ENCODE measurements at places on chromosomes 5 and 9.

DNA sequence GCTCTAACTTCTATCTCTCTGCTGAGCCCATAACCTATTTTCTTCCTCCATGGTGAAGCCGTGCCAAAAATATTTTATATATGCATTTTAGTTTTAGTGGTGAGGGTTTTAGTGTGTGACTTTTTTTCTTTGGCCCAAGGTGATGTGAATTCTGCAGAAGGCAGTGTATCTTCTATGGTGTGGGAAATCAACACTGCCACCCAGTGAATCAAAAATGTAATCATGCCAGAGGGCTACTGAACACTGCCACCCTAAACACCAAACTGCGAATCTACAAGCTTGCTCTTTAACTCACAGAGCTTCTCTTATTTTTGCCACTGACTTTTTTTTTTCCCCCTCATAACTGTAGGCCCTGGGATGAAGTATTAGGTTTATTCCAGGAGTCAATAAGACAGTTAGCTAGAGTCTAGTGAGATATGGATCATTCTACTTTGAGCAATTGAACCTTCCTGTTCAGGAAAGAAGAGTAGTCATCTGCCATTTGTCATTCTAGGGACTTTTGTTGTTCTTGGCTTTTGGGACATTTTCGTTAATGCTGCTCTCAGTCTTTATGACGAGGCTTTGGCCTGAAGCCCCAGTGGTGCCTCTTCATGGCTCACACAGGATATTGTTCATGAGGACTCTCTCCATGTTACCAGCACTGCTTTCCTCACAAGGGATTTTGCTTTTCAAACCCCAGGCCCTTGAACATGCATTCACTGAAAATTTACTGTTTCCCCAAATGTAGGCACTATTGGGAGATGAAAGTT is 53.1 kb downstream of the C7 start:
- no peak for DNase-seq

DNA sequence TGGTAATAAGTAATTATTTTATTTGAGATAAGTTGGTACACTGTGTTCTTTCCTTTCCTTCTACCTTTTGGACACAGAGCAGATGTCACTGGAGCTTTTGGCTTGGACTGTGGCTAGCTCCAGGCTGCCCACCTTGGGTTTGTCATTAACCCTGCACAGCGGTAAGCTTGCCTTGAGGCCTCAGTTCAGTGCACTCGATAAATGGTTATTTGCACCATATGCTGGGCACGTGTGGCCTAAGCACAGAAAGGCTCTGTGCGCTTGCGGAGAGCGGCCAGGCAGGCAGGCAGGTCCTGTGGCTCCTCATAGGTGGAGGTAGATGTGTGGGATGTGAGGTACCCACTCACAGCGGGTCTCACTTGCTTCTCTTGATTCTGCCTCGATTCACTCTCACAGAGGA is 30.0 kb upstream of the TENT4A start:
- no peak for DNase-seq

GRCh38 chr5:167442922-167443321 is 848.5 kb upstream of the WWC1 start:
- DNase-seq = no peak

DNA sequence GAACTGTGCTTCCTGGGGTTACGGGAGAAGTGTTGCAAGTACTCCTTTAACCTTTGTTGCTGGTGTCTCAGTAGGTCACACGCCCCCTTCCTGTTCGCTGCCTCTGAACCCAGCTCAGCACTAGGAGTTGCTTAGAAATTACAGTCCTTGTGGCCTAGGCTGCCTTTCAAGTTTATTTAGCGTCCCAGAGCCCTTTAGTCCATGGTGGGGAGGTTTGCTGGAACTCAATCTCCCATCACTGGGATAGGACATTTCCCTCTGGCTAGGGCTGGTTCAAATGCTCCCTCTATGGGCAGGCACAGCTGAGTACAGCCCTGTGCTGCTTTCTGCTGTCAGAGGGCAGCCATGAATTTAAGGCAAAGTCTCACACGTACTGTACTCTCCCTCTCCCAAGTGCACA is 4.7 kb downstream of the IFNA8 start:
- no peak for DNase-seq

DNA sequence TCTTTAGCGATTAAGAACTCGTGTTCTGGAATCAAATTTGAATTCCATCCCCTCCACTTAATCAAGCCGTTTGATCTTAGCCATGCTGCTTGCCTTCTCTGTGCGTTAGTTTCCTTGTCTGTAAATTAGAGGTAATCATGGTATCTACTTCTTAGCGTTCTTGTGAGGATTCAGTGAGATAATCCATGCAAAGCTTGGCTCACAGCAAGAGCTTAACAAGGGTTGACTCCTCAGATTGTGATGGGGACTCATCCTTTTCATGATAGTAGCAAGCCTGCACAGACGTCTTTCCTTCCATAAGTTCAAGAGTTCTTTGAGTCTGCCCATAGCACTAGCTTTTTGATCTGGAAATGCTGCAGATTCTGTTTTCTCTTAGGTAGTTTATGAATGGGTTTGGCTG is 72.8 kb downstream of the TRIO start:
- no peak for DNase-seq

DNA sequence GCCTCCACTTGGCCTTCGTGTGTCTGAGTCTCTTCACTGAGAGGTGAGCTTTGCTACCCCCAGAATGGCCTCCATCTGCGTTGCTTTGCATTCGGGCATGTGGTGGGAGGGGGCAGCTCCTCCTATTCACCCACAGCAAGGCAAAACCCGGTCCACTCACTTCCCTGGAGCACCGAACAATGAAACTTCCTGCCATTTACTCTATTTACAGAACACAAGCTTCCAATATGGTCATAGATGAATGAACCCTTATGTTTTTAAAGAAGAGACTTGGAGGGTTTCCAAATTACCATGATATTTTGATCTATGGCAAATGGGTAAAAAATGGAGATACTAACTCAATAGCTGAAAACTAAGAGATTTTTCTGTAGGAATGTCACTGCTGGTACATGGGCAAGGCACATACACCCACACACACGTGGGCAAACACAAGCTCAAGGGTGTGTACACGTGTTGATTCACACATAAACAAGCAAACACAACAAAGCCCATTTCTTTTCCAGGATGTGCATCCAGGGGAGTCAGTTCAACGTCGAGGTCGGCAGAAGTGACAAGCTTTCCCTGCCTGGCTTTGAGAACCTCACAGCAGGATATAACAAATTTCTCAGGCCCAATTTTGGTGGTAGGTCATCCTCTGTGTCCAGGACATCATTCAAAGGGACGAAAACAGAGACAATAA is 5.2 kb downstream of the GABRP start:
- no peak for DNase-seq

GRCh38 chr5:9920697-9921096 is 290.5 kb upstream of the TAS2R1 start:
- DNase-seq = no peak

GRCh38 chr5:148011398-148012137 is 52.2 kb upstream of the SPINK5 start:
- no peak for DNase-seq

- no peak for DNase-seq
Measured at GRCh38 chr5:55866485-55866884, 15.3 kb downstream of the IL31RA start.

DNA sequence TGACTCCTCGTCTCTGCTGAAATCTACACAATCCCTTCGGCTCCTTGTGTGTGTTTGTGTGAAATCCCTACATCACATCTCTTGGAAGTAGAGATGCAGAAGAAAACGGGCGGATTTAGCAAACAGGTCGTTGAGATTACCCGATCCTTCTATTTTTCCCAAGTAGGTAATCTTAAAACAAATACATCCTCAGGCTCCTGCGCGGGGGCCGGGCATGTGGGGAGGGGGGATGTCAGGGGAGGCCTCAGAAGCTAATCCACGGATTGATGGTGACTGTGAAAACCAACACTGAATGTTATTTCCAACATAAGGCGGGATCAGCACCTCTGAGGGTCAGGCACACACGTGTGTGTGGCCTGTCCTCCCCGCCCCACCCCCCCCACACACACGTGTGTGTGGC is 137.8 kb downstream of the ROR2 start:
- no peak for DNase-seq

GRCh38 chr5:18653216-18653752 is 1019.0 kb downstream of the TAF11L14 start:
- DNase-seq = no peak

DNA sequence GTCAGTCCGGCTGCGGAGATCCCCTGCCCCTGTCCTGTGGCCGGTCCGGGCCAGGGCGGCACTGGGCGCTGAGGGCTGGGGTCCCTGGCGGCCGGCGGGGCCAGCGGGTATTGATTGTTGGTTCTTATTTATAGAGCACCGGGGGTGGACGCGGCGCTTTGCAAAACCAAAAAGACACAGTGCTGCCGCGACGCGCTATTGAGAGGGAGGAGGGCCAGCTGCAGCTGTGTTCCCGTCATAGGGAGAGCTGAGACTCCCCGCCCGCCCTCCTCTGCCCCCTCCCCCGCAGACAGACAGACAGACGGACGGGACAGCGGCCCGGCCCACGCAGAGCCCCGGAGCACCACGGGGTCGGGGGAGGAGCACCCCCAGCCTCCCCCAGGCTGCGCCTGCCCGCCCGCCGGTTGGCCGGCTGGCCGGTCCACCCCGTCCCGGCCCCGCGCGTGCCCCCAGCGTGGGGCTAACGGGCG is 2.5 kb downstream of the LRRC26 start:
- no peak for DNase-seq

GRCh38 chr9:14064940-14065339 is 249.0 kb downstream of the NFIB start:
- DNase-seq = no peak

GRCh38 chr5:148457183-148457620 is 73.4 kb downstream of the FBXO38 start:
- no peak for DNase-seq

Data from nucleus accumbens (tissue), 56 donors.